Epithelial cell of proximal tubule (primary cell): ENCODE measurements at places on chromosomes 11 and 22. TPM values are rescaled to one million over a fixed set of nuclear protein-coding genes. Genes with fewer than 3 reads are reported as not detected.
A peak's percentile ranks its signal among the peaks of the same experiment; 100 is the strongest.

Gene ABCG4
- under 0.01 TPM in 1 of 2 replicates, not detected in the other for total RNA-seq

Gene SYT8
- total RNA-seq, result 0.81 TPM in 1 of 2 replicates, not detected in the other

Gene LYVE1
- total RNA-seq, result 0.35 TPM in 1 of 2 replicates, not detected in the other

GRCh38 chr11:115806056-115806455 lies 301.8 kb upstream of the CADM1 start:
- no peak for DNase-seq

- no peak for DNase-seq
Measured at GRCh38 chr11:64762674-64763525, 3.1 kb upstream of the PYGM start.

GRCh38 chr11:117832511-117832910 lies 8.0 kb upstream of the FXYD2 start:
- no peak for DNase-seq

DNA sequence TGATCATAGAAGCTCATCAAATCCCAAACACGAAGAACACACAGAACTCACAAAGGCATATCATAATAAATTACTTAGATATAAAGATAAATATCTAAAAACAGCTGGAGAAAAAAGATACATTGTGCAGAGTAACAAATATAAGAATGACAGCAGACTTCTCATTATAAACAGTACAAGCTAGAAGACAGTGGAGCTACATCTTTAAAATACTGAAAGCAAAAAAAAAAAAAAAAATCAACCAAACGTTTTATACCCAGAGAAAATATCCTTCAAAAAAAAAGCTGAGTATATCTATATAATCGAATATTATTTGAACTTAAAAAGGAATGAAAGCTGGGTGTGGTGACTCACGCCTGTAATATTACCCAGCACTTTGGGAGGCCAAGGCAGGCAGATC lies 90.0 kb downstream of the SBF2 start:
- DNase-seq, result no peak

GRCh38 chr11:61881397-61881796 lies 9.9 kb downstream of the FADS3 start:
- DNase-seq, result no peak

DNA sequence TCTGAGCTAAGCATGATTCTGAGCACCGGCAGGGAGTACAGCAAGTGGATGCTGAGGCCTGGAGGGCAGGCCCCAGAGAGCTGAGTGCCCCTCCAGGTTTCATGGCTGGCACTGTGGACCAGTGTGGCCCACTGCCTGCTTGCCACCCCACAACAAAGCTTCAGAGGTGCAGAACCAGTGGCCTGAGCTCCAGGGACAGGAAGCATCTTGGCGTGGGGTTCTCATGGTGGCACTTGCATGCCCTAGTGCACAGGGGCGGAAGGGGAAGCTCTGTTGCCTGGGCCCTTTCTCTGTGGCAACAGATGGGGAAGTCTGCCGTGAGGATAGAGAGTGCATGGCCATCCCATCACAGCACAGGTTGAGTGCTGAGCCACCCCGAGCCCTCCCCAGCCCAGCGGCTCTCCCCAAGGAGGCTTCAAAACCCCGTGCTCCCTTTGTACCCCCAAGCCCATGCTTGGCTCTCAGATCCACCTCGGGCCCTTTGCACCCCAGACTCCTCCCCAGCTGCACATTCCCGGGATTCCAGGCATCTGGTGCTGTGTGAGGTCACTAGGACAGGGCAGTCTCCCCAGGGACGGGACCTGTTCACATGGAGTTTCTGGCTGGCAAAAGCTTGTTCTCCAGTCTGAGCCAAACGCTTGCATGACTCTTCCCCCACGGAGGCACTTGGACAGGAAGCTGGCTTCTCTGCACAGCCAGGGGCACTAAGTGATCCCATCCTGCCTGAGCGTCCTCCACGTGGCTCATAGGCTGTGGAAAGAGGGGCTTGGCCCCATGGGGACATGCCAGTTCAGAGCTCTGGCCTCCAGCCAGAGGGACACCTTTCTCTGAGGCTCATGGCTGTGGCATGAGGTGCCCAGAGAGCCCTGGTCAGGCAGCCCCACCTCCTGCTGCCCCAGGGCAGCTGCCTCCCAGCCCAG lies 4.2 kb downstream of the SLC25A1 start:
- peak; percentile 25 for DNase-seq

DNA sequence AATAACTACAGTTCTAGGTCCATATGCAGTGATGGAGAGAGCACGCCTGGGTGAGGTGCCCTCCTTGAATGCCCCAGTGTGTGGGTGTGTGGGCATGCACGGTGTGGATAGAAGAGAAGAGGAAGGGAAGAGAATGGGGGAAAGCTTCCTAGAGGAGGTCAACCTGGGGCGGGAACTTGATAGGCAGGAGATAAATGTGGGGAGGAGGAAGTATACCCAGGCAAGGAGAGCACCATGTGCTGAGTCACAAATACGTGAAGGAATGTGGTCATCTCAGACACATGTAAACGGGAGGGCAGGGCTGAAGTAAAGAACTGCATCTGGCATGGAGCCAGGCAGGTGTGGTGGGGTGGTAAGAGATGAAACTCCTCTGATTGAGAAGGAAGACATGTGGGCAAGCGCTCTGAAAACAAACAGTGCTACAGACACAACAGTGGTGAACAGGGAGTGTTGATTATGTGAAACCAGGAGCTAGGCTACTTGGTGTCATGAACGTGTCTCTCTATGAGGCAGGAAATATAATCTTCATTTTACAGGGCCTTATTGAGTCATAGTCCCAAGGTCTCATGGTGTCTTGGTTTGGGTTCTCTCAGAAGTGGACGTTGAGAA lies 61.5 kb upstream of the EED start:
- DNase-seq, result peak; percentile 25

- DNase-seq, result no peak
Measured at GRCh38 chr22:32546496-32546895, 71.9 kb downstream of the FBXO7 start.

DNA sequence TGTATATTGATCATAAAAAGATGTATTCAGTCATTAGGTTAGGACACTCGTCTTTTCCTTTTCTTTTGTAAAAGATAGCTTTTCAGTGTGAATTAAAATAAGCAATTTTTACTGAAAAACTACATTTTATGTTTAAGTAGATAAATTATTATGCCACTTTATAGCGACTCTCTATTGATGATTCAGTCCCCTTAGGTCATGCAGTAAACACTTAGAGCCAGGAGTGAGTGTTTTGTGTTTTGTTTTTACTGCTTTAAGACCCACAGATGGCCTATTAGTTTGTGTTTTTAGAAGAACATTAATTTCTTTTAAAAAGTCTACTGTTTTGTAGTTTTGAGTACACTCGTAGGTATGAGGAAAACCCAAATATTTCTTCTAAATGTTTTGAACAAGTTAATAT lies 86.6 kb downstream of the YAP1 start:
- DNase-seq, result no peak
